Activated naive CD4-positive, alpha-beta T cell (primary cell): ENCODE measurements at places on chromosomes 2 and 18.

DNA sequence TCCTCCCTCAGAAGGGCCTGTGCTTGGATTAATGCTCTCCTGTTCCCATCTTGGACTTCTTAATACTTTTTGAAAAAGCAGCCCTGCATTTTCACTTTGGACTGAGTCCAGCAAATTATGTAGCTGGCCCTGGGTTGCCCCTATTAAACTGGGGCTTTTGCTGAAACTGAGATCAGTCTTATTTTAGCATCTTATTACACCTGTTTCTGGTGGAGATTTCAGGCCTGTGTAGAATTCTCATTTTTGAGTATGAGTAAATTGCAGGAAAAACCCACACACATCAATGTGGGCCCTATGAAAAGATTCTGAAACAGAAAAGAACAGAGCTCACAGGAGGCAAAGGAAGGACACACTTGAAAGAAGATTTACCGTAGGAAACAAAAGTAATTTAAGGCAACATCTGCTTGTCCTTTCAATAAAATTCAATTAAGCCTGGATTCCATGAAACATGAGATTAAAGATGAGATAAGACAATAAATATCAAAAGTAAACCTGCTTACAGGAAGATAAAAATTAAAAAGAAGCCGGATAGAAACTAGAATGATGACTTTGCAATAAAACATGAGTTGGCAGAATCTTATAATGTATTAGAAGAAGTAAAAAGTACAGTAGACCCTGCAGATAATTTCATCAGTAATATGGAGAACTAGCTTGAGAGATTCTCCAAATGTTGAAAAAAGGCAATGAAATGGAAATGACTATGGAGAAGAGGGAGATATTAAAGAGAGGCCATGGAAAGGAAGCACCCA is 90.7 kb upstream of the GCFC2 start:
- no peak for DNase-seq

DNA sequence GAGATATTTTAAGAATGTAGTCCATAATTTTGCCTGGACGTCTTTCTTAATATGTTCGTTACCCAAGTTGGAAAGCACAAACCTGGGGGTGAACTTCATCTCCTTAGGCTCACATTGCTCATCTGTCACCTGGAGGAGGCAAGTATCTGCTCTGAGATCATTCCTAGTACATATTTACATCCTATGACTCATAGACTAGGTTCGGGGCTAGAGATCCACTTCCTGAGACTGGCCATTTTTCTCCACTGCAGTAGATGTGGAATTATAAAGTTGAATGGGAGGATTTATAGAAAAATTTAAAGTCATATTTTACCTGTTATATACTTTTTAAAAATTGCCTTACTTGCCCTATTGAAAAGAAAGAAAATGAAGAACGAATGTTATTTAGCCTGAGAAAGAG is 77.5 kb upstream of the PROKR1 start:
- DNase-seq, result no peak

- DNase-seq, result no peak
Measured at GRCh38 chr2:287911-288757, at the start of gene ALKAL2. TSS of gene ALKAL2 (minus strand) at chr2:288091. CDS start at chr2:287835, 256 bp downstream.

DNA sequence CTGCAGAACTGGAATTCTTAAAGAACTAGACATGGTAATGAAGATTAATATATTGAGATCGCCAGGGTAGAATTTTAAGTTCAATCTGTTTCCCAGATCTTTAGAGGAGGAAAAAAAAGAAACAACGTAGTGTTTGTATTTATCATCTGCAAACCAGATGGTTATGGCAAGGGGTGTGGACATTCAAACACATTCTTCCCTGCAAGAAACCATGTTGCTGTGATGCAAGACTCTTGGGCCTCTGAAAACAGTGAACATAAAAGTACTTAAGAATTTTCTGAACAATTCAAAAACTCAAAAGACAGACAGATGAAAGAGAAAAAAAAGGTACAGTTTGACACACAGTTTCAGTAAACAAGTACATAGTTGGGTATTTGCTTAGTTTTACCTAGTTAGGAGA is 35.6 kb downstream of the COL5A2 start:
- no peak for DNase-seq

DNA sequence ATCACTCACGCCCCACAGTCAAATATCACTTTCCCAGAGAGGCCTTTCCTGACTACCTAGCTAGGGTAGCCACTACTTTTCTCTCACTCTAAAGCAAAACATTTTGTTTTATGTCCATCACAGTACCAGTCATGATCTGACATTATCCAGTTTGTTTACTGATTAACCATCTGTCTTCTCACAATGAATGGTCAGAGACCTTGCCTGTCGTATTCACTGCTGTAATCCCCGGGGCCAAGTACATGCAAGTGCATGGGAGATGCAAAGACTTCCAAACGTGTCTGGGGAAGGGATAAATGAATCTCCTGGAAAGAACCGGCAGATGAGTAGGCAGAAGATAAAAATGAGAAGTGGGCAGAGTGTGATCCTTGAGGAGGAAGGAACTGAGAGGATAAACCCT is 39.7 kb downstream of the THUMPD2 start:
- no peak for DNase-seq

- no peak for DNase-seq
Measured at GRCh38 chr2:111057045-111057444, 63.7 kb upstream of the BCL2L11 start.

DNA sequence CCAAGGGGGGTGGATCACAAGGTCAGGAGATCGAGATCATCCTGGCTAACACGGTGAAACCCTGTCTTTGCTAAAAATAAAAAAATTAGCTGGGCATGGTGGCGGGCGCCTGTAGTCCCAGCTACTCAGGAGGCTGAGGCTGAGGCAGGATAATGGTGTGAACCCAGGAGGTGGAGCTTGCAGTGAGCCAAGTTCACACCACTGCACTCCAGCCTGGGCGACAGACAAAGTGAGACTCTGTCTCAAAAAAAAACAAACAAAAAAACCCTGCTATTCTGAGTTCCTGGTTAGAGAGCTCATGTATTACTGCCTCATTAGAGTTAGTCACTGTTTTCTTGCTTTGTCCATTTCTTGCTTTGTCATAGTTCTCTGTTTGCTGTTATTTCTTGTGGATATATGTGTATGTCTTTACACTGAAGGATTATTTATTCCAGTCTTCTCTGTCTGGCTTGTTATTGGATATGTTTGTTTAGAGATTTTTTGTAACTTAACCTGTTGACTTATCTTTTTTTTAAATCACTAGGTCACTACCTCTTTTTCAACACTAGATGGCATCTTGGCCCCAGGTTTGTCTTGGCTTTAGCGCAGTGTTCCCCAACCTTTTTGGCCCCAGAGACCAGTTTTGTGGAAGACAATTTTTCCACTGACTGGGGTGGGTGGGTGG is 17.0 kb downstream of the TTLL4 start:
- DNase-seq, result no peak

GRCh38 chr2:234606896-234607295 is 110.0 kb upstream of the ARL4C start:
- no peak for DNase-seq

GRCh38 chr18:35577045-35577848 is 4.3 kb upstream of the GALNT1 start:
- no peak for DNase-seq

- no peak for DNase-seq
Measured at GRCh38 chr18:56162311-56163265, 475.8 kb downstream of the TXNL1 start.

DNA sequence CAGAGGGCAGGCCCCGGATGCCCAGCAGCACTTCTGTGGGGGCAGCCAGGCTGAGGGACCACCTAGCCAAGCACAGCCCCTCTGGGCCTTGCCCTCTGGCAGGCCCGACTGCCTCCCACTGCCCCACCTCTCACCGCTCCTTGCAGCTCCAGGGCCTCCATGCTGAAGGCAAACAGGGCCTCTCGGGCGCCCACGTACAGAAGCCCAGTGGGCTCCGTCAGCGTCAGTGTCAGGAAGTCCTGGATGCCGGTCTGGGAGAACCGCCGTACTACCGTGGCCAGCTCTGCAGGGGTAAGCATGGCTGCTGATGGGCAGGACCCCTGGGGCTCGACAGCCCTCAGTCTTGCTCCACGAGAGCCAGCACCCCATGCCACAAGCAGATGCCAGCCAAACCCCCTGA is 3.7 kb downstream of the SEMA4C start:
- DNase-seq, result no peak

GRCh38 chr2:47214990-47215389 is 59.9 kb upstream of the STPG4 start:
- DNase-seq, result no peak

DNA sequence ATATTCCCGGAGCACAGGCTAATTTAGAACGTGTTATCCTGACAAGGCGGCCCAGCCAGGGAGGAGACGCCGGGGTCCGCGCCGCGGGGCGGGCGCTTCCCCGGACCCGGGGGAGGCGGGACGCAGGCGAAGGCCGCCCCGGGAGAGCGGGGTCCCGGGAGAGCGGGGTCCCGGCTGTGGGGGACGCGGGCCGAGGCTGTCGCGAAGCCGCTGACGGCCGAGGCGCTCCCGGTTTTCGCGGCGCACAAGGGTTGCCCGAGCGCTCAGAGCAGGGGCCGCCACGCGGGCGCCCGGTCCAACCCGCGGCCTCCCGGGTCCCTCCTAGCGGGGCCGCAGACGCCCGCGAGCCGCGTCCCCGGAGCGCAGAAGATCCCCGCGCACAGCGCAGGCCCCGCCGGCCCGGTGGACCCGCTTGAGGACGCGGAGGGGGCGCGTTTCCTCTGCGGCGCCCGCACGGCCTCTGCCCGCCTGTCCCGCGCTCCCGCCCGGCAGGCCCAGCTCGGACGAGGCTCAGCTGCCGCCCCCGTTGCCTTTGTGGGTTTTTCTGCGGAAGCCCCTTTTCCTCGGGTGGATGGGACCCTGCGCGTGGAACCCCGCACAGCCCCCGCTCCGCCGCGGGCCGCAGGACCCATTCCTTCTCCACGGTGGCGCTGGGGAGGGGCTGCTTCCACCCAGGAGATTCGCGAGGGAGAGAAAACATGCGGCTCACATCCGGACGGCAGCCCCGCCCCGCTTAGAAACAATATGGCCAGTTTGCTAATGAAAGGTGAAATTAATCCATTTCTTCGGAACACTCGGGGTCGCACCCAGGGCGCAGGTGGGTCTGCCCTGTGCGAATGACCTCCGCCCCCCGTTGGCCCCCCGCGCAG is 9.6 kb upstream of the KCNG2 start:
- DNase-seq, result no peak

DNA sequence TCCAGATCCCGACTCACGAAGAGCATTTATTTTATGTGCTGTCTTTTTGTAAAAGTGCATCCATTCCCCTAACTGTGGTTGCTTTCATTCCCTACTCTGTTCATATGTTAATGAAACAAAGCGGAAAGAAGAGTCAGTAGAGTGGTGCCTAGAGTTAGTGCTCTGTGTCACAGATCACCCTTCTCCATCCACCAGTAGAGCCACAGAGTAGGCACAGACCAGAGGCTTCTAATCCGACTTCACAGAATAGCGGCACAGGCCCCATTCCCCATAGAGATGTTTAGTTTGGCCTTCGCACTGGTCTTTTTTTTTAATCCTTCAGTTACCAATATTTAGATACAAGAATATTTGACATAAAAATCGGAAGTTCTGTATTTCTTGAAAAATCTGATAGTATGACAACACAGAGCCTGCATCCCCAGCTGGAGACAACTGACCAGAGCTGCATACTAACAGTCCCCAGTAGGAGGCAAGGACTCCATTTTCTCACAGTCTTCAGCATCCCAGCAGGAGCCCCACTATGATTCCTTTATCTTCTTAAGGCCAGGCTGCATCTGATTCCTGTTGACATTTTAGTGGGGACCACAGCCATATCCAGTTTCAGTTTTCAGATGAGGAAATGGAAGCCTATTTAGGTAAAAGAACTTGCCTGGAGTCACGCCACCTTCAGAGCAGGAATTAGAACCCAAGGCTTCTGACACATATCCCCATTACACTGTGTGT is 7.0 kb downstream of the G6PC2 start:
- no peak for DNase-seq

- DNase-seq, result no peak
Measured at GRCh38 chr18:79621501-79621900, 58.1 kb upstream of the CTDP1 start.

DNA sequence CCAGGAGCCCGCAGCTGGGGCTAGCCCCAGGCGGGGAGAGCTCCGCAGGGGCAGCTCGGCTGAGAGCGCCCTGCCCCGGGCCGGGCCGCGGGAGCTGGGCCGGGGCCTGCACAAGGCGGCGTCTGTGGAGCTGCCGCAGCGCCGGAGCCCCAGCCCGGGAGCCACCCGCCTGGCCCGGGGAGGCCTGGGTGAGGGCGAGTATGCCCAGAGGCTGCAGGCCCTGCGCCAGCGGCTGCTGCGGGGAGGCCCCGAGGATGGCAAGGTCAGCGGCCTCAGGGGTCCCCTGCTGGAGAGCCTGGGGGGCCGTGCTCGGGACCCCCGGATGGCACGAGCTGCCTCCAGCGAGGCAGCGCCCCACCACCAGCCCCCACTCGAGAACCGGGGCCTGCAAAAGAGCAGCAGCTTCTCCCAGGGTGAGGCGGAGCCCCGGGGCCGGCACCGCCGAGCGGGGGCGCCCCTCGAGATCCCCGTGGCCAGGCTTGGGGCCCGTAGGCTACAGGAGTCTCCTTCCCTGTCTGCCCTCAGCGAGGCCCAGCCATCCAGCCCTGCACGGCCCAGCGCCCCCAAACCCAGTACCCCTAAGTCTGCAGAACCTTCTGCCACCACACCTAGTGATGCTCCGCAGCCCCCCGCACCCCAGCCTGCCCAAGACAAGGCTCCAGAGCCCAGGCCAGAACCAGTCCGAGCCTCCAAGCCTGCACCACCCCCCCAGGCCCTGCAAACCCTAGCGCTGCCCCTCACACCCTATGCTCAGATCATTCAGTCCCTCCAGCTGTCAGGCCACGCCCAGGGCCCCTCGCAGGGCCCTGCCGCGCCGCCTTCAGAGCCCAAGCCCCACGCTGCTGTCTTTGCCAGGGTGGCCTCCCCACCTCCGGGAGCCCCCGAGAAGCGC is 15.0 kb upstream of the GMPPA start:
- DNase-seq, result no peak

DNA sequence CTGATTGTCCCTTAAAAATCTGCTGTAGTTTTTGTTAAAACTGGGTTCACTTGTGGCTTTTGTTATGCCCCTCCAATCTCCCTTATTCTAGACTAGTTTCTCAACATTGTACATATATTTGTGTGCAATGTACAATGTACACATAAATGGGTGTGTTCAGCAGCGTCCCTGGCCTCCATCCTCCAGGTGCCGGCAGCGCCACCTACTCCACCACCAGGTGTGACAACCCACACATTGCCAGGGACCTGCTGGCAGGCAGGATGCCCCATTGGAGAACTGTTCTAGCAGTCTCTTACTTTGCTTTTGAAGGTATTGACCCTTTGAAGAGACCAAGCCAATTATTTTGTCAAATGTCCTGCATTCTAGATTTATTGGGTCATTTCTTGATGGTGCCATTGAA is 75.4 kb downstream of the SH3RF3 start:
- DNase-seq, result no peak

GRCh38 chr2:63651356-63651755 is 62.6 kb downstream of the MDH1 start:
- no peak for DNase-seq

- no peak for DNase-seq
Measured at GRCh38 chr2:241772063-241772499, 4.5 kb upstream of the GAL3ST2 start.

DNA sequence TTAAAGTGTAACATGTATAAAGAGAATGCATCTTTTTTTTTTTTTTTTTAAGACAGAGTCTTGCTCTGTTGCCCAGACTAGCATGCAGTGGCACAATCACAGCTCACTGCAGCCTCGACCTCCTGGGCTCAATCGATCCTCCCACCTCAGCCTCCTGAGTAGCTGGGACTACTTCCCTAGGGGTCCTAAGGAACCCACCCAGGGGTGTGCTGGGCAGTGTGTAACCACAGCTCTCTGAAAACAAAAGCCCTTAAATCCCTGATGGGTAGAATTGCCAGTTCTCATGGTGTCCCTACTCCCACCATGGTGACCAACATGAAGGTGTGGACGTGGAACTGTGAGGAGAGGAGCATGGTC is 105.6 kb upstream of the ST3GAL5 start:
- DNase-seq, result no peak
